Stimulated activated CD4-positive, alpha-beta T cell treated with anti-CD3 and anti-CD28 coated beads, TNF-alpha, amount 100 ng/mL, for 48 hours (primary cell): ENCODE measurements at places on chromosomes 2 and 18.

GRCh38 chr2:196592911-196593881 is 46.3 kb upstream of the CCDC150 start:
- no peak for DNase-seq

- peak; percentile 22 for DNase-seq
These were observed 84.7 kb downstream of the EHD3 start for GRCh38 chr2:31318361-31319336.

GRCh38 chr2:38978296-38978903 is 88.7 kb downstream of the ARHGEF33 start:
- no peak for DNase-seq

DNA sequence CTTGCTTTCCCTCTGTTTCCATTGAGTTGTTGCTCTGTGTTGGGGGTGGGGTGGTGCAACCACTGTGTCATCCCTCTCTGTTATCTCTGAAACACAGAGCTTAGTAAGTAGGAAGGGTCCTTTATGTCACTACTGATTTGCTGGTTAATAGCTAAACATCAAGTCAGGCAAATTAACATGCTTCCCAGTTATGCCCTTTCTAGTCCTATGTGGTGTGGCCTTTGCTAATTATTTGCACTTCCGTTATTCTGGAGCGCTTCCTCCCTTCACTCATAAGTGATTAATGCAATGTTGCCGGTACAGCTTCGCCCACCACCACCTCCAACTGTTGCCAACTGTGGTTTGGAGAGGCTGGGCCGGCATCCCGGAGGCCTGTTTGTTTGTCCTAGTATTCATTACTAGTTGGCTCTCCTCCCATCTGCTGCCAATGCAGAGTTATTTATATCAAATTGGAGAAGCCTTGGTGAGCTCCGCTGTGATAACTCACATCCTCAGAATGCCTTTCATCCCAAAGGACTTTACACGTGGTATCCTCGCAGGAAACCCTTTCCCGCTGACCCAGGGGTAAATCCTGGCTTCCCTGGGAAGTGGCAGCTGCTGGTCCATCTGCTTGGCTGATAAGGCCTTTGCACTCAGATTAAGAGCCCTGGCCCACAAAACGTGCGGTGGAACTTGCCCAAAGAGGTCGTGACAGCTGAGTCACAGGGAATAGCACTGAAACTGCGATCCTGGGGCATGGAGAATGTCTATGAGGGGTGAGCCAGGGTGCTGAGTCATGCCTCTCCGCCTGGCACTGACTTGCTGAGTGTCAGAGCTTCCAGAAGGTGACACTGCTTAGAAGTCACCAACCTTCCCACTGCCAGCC is 72.0 kb upstream of the ZCCHC2 start:
- no peak for DNase-seq

DNA sequence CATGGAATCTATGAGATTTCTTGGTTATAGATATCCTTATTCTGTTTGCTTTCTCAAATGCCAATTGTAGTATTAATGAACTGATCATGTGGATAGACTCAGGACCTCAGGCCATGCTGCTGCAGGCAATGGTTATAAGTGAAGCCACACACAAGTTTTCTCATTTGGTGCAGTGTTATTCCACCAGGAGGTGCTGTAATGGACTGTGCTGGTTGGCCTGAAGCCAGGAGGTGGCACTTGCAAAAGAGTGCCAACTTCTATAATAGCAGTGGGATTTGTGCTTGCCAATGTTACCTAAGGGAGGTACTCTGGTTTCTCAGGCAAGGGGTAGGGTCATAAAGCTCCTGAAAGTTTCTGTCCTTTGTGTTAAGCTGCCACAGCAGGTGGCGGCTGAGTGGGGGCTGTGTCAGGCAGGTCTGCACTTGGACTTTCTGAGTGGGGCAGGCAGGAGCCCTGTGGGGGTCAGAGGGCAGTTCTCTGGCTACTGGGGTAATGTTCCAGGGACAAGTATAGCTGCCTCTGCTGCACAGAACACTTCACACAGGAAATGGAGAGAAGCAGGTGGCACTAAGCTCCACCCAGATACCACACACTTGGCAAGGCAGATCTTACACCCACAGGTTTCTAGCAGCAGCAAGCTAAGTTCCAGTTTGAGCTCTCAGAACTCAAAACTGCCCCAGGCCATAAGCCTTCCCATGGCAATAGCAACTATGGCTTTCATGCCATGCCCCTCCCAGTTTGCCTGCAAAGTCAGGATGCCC is 352.6 kb upstream of the CWC22 start:
- no peak for DNase-seq

DNA sequence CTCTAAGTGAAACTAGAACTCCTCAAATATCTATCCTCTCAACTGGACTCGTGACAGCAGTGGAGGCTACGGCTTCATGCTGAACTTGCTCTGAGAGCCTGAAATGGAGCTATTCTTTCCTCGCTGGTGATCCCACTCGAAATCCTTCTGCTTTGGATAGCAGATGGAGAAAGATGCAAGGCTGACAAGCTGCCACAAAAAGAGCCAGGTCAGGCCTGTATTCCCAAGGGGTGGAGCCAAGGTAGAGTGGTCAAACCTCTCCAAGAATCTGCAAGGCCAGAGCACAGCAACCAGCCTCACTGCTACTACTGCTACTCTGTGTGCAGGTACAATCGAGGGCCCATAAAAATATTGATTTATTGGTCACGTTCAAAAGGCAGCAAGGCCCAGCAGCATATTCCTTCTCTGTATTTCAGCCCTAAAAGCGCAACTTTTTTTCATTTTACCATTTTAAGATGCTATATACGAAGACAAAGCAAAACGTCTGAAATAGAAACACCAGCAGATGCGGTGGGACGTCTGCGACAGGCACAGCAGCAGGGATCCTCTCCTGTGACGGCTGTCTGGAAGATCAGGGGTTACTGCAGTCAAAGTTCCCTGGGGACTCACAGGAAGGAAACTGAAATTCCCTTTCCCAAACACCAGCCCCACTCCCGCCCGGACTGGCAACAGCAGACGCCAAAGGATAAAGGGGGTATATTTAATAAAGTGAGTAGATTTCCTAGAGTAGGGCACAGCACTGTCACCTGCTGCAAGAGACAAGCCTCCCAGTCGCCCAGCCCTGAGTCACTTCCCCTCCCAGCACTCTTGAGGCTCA is 2.4 kb downstream of the SPRED2 start:
- DNase-seq = no peak

DNA sequence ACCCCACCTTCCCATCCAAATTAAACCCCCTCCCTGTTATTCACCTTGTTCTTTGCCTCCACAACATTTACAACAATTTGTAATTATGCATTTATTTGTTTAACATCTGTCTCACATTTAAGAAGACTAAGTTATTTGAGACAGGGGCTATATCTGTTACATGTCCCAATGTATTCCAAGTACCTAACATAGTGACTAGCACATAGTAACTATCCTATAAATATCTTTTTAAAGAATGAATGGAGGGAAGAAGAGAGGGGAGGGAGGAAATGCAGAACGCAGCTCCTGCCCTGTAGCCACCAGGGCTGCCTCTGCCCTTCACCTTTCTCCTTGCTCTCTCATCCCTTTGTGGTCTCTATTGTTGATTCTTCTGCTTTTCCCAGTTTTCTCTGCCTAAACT is 40.6 kb downstream of the HDHD2 start:
- no peak for DNase-seq

- no peak for DNase-seq
These were observed 25.3 kb downstream of the MROH2A start for GRCh38 chr2:233803292-233803911.

DNA sequence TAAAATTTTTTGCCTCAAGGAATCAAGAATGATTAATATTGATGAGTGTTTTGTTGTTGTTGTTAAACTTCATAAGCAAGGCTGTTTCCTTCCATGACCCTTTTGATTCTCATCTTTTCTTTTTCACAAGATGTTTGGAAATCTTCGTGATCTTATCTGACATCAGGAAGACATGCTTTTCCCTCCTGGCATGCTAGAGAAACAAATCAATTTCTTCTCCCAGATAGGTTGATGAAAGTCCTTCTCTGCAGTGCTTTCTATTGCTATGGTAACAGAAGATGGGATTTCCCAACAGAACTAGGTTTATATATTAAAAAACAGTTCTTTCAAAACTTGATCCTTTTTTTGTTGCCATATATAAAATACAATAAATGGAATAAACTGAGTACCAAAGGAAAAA is 85.2 kb downstream of the EML6 start:
- DNase-seq = no peak

- no peak for DNase-seq
These were observed 39.9 kb downstream of the DYNAP start for GRCh38 chr18:54630963-54631362.

DNA sequence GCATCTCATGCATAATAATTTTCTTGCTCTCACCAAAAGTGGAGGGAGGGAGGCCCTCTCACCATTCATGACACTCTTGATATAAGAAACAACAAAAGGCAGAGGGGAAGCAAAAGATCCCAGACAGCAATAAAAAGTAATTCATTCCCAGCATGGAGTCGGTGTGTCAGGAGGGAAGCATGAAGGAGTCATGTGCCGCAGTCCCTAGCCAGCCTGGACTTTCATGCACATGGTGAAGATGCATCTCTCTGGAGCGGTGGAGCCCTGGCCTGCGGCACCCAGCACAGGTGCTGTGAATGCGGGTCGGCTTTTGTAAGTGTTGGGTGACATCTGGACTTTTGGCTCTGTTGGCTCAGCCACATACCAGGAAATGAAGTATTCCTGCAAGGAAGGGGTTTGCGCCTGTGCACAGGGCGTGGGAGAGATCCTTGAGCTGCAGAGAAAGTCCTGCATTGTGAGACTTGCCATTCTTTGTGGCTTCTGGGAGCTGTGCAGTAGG is 119.4 kb downstream of the COPS8 start:
- no peak for DNase-seq

GRCh38 chr2:2331881-2332280 is 806 bp upstream of the MYT1L start:
- no peak for DNase-seq

- peak; percentile 18 for DNase-seq
These were observed 34.7 kb downstream of the RALB start for GRCh38 chr2:120287183-120288015.

- DNase-seq = no peak
These were observed 254.8 kb downstream of the CDH2 start for GRCh38 chr18:27921904-27922751.

- no peak for DNase-seq
These were observed 59.1 kb downstream of the TPO start for GRCh38 chr2:1472350-1472749.

GRCh38 chr2:35794796-35795450 is 560.7 kb upstream of the CRIM1 start:
- DNase-seq = no peak

DNA sequence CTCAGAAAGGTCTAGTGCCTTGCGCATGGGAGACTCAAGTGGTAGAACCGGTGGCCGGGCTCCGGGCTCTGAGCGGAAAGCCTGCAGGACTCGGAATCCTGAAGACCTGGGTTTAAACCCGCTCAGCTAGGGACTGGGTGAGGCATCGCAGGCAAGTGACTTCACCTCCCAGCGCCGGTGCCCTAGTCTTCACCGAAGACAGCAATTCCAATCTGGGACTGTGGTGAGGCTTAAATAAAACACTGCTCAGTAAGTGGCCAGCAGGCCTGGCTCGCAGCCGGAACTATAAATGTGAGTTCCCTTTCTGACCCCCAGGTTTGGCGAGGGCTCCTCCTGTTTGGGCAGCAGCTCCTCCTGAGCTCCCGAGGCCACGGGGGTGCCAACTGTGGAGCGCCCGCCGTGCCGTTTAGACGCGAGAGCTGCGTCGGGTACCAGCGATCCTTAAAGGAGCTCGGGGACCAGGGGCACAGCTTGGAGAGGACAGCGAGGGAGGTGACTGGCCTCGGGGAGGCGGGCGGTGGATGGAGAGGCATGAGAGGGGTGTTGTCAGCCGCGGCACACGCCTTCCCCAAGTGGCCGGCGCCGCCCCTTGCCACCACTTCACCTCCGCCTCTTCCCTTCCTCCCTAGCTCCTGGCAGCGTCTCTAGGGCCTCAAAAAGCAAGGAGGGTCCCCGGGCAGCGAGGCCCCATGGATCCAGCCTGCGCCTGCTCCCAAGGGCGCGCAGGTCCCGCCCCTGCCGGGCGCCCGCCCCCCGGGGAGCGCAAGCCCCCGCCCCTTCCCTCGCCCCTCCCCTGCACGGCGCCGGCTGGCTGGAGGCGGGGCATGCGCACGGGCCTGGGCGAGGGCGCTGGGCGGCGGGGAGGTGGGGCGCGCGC is 757 bp upstream of the MTCL1 start:
- DNase-seq = peak; percentile 60

DNA sequence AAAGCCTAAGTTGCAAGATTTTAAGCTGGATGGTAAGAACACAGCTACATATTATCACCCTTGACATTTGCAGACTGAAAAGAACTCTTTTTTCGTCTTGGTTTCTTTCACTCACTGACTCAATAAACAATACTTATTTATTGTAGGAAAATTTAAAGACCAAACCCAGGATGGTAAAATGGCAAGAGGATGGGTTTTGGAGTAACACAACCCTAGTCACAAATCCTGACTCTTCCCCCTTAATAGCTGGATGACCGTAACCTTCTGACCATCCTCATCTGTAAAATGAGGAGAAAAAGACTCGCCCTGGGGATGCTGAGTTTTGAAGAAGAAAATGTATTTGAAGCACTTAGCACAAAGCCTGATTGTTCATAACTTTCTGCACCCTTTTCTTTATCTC is 48.3 kb downstream of the ZC3H15 start:
- DNase-seq = no peak

DNA sequence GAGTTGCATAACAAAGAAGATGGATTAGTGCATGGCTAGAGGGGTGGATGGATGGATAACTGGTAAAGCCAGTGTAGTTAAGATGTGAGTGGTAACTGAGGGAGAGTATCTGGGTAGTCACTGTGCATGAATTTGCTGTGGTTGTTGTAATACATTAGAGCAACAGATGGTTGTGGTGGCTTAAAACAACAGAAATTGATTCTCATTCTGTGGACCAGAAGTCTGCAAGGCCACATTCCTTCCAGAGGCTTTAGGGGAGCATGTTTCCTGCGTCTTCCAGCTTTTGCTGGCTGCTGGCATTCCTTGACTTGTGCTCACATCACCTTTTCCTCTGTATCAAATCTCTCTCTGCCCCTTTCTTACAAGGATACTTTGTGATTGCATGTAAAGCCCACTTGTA is 155.4 kb downstream of the ASB1 start:
- no peak for DNase-seq

GRCh38 chr18:52861558-52861957 is 521.6 kb downstream of the DCC start:
- no peak for DNase-seq

DNA sequence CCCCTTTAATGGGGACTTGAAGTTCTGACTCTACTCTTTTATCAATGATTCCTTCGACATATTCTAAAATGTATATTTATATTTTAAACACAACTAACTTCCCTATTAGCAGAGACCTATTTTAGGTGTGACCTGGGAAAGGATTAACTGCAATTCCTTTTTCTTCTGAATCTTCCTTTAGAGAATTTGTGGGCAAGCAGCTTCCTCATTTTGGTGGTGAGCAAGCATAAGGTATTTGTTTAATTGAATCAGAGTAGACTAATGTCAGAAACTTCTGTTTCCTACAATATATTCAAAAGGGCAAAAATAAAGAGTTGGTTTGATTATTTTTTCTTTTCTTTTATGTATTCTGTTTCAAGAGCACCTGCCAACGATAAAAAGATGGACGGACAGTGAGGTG is 237.0 kb downstream of the IKZF2 start:
- no peak for DNase-seq
